ENCODE measurements at places on chromosomes 1 and 21. TPM values are rescaled to one million over a fixed set of nuclear protein-coding genes. Genes with fewer than 3 reads are reported as not detected.

ELOA gene
- total RNA-seq: 13.9 TPM

OR2T4 gene
- total RNA-seq: not detected

TRIM33 gene
- 15.3 TPM for total RNA-seq

- no peak for DNase-seq
Measured at GRCh38 chr1:53655931-53656746, 82.8 kb downstream of the GLIS1 start.

DNA sequence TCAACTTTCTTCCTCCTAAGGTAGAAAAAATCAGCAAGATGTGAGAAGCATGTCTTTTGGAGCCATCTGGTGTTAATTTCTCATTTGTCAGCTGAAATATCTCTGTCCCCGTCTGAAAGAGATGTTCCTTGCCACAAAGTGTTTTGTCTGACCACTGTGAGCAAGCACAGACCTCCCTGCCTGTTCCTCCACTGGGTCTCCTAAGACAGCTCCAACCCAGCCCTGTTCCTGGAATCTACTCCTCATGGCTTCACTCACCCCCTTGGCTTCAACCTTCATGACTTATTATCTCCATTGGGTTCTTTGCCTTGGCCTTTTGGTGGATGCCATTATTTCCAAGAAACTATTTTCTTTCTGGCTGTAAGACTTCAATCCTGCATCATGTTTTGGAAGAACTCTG lies 65.7 kb upstream of the CACHD1 start:
- no peak for DNase-seq

DNA sequence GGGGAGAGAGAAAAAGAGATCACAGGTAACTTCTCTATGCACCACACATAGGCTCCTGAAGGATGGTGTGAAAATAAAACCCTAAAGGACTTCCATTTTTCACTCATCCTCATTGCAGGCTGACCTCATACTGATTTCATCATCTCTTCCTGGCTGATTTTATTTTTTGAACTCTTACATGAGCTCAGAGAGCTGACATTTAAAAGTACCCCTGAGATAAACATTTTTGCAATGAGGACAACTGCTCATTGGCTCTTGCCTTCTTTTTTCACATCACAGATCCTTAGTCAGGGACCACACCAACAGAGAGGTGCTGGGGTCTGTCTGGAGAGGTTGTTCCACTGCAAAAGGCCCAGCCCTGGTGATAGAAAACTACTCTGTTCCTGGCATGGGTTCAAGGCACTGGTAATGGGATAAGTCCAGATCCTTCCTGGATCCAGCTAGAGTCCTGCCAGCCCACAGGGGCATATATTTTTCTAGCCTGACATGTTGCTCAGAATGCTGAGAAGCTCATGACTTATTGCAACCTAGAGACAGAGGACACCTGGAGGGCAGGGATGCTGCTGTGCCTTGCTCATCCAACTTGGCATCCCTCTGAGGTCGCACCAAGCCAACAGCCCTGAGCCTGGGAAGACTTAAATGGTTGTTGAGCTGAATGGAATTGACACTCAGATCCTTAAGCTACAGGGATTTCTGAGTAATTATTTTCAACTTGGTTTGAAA lies 360.0 kb downstream of the HHAT start:
- DNase-seq: no peak

GRCh38 chr1:24918995-24919605 lies 11.0 kb downstream of the RUNX3 start:
- DNase-seq: no peak

DNA sequence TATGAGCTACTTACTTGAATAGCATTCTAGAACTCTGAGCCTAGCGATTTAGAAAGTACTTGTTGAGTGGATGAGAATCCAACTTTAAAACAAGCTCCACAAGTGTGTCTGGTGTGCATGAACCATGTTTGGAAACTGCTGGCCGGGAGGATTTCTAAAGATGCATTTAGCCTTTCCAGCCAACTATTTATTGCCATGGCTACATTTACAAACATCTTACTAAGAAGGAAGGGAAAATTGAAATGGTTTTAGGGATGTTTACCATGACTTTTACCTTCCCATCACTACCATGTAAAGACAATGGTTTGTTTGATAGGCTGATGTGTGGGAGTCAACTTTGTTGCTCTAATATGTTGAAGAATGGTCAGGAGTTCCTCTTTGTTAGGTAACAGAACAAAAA lies 37.7 kb upstream of the ARHGAP29 start:
- no peak for DNase-seq

Data from lung microvascular endothelial cell (primary cell).